Naive thymus-derived CD4-positive, alpha-beta T cell (primary cell): ENCODE measurements at places on chromosomes 7 and 10.

- DNase-seq = peak; percentile 28
These were observed 180.5 kb downstream of the ZNF365 start for GRCh38 chr10:62554632-62555199.

DNA sequence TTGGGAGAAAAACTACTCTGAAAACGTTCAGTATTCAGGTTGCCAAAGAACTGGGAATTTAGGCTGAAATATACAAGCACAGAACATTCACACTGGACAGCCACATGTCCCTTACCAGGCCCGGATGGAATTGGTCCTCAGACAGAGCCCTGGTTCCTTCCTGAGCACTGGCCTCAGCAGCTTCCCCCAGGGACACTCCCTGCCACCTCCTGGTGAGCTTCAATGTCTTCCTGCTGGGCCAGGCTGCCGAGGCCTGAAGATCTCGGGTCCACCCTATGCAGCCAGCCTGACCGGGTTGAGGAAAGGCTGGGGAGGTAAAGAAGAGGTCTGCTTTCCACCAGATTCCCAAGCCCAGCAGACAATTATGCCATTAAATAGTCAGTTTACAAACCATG is 24.8 kb downstream of the LEP start:
- no peak for DNase-seq

GRCh38 chr10:11165591-11166543 is 148.2 kb downstream of the CELF2 start:
- peak; percentile 89 for DNase-seq

- no peak for DNase-seq
These were observed 237.8 kb upstream of the ZMIZ1 start for GRCh38 chr10:78830976-78831375.

DNA sequence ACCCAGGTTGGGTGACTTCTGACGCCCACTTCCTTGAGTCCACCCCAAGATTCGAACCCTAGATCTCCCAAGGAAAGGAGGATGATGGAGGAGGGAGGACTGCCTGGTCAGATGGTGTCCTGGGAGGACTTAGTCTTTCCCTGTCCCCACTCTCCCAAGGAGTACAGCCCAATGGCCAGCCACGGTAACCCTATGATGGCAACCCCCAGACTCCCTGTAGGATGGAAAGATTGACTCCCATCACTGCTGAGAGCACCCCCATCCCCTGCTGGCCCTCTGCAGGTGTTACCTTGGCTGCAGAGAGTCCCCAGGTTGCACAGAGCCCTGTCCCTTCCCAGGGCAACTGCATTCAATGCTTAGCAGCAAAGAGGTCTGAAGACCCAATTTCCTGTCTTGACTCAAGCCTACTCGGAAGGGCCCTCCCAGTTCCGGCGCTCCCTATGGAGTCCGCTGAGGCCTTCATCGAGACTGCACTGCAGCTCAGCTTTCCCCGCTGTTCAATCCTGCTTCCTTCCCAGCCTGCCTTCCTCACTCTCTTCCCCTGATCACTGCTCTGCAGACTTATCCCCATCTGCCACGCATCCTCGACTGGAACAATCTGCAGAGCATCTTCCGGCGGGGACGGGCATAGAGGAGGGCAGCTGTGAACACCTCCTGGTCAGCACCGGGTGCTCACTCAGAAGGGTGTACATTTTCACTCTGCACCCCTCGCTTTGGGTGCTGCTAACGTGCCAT is 50.8 kb upstream of the OCM2 start:
- no peak for DNase-seq

DNA sequence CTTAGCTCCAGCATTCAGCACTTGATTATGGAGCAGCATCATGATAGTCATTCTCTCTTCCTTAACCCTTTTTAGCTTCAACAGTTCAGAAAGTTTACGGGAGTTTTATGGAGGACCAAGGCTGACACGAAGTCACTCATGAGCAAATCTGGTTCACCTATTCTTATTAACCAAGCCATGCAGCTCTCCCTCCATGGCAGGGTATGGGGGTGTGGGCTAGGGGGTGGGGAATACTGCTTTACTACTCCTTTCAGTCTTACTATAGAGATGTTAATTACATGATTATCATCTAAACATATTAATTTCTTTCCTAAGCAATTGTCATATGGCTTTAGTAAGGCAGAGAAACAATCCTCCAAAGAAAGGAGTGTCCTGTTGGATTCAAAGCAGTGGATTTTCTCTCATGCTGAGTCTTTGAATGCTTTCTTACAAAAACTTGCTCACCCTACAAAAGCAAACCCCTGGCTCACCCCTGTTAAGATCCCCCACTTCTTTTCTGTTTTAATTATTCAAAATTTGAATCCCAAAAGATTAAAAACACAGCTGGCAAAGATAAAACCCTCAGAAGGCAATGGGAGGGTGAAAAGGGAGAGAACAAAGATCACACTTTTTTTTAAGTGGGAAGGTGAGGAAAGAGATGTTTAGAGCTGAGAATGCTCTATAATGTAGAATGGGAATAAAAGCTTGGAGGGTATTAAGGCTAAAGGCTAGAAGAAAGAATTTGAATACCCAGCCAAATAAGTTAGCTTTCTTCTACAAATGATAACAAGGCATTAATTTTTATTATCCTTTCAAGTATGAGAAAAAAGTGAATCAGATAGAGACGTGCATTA is 46.4 kb upstream of the SEMA3E start:
- no peak for DNase-seq

DNA sequence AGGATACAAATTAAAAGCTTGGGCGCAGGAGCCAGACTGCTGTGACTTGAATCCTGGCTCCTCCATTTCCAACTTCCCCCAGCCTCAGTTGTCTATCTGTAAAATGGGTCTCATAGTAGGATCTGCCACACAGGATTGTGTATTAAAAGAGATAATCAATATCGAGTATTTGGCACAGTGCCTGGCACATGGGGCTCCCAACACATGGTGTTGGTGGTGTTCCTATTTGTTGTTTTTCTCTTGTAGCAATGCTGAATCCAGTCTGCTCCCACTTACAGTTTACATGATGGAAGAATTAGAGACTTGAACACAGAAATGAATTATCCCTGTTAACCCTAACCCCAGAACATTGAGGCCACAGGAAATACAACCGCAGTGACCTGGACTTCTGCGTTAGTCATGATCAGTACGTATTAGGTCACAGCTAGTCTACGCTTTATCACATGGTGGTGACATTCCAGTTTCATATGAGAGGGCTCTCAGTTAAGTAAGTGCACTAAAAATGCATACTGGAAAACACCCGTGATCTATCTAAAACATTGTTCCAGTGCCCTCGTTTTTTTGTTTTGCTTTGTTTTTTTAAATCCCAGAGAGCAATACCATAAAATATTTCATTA is 169.5 kb upstream of the KLF14 start:
- no peak for DNase-seq

DNA sequence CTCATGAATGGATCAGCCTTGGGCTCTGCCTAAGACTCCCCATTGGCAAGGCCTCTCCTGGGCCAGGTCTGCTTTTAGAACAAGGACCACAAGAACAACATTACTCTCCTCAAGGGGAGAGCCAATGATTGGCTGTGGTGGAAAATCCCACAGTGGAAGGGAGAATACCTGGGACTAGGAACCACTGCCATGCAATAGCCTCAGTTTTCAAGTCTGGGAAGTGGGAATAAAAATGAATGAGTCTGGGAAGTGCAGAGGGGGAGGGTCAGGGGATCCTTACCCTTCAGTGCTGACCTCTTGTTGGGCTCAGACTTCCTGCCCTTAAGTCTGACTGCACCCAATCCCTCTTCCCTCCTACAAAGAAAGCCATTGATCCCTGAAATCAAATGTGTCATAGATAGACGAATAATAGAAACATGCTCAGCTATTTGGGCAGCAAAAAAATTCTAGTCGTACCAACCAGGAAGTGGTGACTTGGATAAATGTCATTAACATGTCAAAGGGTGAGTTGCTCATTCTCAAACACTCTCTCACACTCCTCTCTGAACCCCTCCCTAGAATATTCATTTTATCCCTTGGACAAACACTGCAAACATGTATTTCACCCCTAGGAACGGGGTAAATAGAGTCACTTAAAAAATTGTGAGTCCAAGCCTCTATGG is 123.6 kb downstream of the SH3PXD2A start:
- DNase-seq = no peak

- no peak for DNase-seq
These were observed 37.4 kb downstream of the DNAJC9 start for GRCh38 chr10:73209705-73210104.

- DNase-seq = peak; percentile 50
These were observed 49.6 kb upstream of the SMNDC1 start for GRCh38 chr10:110354322-110354766.

- DNase-seq = no peak
These were observed 81.4 kb upstream of the IL6 start for GRCh38 chr7:22645418-22646181.

DNA sequence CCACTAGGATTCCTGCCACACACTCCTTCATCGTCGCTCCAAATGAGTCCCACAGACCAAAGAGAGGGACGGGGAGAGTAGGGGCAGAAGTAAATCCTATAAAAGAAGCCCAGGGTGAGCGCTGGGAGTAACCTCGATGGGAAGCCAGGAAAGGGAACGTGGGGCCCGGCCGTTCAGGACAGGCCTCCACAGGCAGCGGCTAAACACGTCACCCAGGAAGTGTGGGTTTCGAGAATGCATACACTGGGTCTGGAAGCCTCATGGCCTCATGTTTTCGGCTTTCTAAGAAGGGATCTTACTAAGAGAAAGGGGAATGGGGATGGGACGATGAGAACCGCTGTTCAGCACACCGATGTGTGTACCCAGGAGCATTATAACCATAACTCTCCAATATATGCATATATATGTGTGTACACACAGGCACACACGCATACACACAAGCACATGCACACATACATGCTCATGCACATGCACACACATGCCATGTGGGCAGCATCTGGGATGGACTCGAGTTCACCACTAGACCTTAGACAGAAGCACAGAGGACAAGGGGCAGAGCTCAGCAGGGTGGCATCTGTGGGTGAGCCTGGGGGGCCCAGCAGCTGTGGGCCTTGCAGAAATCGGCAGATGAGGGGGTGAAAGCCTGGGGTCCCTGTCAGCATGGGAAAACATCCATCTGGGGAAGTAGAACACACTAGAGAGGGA is 14.8 kb upstream of the CNPY1 start:
- DNase-seq = no peak

DNA sequence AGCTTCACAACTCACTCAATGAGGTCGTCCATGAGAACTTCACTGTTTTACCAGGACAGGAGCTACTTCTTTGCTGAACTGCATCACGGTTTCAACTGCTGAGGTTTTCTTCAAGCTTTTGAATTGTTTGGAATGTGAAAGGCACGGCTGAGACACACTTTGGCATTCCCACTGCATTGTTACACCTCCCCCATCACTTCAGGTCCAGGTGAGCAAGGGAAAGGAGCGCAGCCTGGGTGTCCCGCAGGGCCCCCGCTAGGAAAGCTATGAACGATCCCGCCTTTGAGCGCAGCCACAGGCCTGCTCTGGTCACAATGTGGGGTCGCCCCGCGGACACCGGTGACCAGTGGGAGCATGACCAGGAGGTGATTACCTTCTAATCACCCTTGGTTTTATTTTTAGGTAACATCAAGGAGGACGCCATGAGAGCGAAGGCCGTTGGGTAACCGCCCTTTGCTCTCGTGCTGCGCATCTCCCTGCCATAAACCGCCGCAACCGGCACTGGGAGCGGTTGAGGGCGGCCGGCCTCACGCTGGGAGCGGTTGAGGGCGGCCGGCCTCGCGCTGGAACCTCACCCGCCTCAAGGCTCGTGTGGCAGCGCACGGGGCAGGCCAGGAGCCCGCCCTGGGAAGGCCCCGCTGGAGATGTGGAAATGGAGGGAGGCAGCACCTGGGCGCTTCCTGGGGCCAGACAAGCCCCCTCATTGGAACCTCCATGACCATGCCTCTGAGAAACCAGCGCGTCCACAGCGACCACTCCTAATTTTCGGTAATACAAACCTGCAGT is 50.9 kb upstream of the SGMS1 start:
- no peak for DNase-seq

DNA sequence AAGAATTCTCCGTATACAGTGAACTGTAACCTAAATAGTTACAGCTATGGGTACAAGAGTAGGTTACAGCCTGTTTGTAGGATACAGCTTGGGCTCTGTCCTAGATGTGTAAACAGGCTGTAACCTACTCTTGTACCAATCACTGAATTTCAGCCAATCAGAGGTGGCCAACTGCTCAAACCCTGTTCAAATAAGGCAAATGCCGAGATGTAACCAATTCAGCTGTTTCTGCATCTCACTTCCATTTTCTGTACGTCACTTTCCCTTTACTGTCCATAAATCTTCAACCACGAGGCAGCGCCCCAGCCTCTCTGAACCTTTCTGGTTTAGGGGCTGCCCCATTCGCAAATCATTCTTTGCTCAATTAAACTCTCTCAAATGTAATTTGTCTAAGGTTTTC is 8.3 kb upstream of the MMP21 start:
- DNase-seq = no peak
